Upper lobe of right lung (tissue), 1 donor: ENCODE measurements at places on chromosomes 12 and 14. TPM values are rescaled to one million over a fixed set of nuclear protein-coding genes. Genes with fewer than 3 reads are reported as not detected.

GRCh38 chr12:120532701-120533238 is 1.4 kb upstream of the RNF10 start:
- no peaks in the 10 kb centered on the region for H3K27me3 ChIP-seq
- no peak for DNase-seq
- no peak overlapping the region for H3K27ac ChIP-seq
- no peak overlapping the region for H3K4me3 ChIP-seq
- H3K4me1 ChIP-seq, result peaks cover 36% of the 10 kb centered on the region

- peak overlapping the region; percentile 98 for H3K27ac ChIP-seq
- no peaks in the 10 kb centered on the region for H3K27me3 ChIP-seq
- H3K4me1 ChIP-seq, result peaks cover 3% of the 10 kb centered on the region
- no peaks in the 10 kb centered on the region for H3K36me3 ChIP-seq
Measured at GRCh38 chr12:14367040-14367661, 1.7 kb downstream of the ATF7IP start.

GRCh38 chr14:68902357-68902756 is 76.7 kb downstream of the ACTN1 start:
- no peak overlapping the region for H3K27ac ChIP-seq
- H3K27me3 ChIP-seq, result no peaks in the 10 kb centered on the region
- no peak overlapping the region for H3K4me3 ChIP-seq
- no peak for DNase-seq
- no peaks in the 10 kb centered on the region for H3K4me1 ChIP-seq
- H3K36me3 ChIP-seq, result peaks cover 81% of the 10 kb centered on the region

DNA sequence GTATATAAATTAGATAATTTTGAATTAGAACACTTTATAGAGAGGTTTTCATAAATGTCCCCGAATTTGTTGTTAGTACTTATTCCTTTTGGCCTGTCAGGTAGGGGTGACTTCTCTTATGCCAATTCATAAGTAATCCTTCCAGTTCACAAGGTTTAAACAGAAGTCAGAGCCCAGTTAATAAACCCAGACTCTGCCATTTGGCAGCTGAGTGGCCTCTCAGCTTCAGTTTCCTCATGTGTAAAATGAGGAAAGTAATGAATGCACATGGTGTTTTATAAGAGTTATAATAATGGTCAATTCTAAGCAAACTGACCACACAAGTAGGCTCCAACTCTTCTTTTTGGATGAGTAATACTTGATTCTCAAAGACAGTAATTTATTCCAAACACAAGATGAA is 10.3 kb downstream of the MTERF2 start:
- H3K4me1 ChIP-seq, result peaks cover 4% of the 10 kb centered on the region
- H3K4me3 ChIP-seq, result no peak overlapping the region
- no peak for DNase-seq
- peaks cover 2% of the 10 kb centered on the region for H3K36me3 ChIP-seq
- H3K27ac ChIP-seq, result no peak overlapping the region

DNA sequence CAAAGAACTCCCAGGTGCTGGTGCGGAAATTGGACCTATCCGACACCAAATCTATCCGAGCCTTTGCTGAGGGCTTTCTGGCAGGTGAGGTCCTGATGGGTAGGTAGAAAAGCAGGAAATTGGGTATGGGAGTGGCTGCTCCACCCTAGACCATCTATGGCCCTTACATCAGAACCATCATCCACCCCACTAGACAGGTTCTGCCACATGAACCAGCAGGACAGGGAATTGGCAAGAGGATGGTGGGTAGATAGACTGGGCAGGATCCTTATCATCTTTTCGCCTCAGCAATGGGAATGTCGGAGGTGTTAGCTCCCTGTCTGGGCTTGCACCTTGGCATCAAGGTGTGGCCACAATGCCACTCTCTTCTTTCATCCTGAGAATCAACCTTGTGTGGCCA is 23.5 kb downstream of the RDH12 start:
- no peaks in the 10 kb centered on the region for H3K36me3 ChIP-seq
- no peak for DNase-seq
- H3K4me1 ChIP-seq, result no peaks in the 10 kb centered on the region
- H3K27me3 ChIP-seq, result peaks cover 6% of the 10 kb centered on the region

Gene MEG3
- 15.6 TPM for total RNA-seq

GRCh38 chr12:793037-793436 is 40.7 kb downstream of the WNK1 start:
- H3K4me3 ChIP-seq, result no peak overlapping the region
- H3K27ac ChIP-seq, result no peak overlapping the region
- peaks cover 43% of the 10 kb centered on the region for H3K4me1 ChIP-seq
- no peaks in the 10 kb centered on the region for H3K36me3 ChIP-seq
- H3K27me3 ChIP-seq, result no peaks in the 10 kb centered on the region

- H3K4me1 ChIP-seq, result peaks cover 29% of the 10 kb centered on the region
- H3K4me3 ChIP-seq, result no peak overlapping the region
- no peaks in the 10 kb centered on the region for H3K27me3 ChIP-seq
- H3K27ac ChIP-seq, result peak overlapping the region; percentile 36
- no peaks in the 10 kb centered on the region for H3K36me3 ChIP-seq
Measured at GRCh38 chr12:108616941-108617858, 16.5 kb downstream of the SELPLG start.

DNA sequence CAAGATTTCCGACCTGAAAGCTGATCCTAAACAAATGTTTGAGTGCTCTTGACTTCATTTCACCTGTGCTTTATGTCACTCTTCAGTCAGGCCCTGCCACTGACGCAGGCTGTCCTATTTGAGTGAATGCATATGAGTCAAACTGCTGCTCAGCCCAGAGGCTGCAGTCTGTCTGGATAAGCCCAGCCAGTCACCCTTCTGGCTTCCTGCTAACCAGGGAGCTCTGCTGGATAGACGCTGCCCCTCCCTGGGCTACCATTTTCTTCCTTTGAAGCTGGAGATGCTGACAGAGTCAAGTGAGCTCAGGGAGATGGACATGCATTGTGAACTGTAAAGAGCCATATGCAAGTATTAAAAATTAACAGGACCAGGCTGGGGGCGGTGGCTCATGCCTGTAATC is 5.1 kb upstream of the TUNAR start:
- no peak for DNase-seq
- H3K36me3 ChIP-seq, result no peaks in the 10 kb centered on the region
- peaks cover 23% of the 10 kb centered on the region for H3K27me3 ChIP-seq
- H3K27ac ChIP-seq, result no peak overlapping the region
- H3K4me3 ChIP-seq, result no peak overlapping the region

DNA sequence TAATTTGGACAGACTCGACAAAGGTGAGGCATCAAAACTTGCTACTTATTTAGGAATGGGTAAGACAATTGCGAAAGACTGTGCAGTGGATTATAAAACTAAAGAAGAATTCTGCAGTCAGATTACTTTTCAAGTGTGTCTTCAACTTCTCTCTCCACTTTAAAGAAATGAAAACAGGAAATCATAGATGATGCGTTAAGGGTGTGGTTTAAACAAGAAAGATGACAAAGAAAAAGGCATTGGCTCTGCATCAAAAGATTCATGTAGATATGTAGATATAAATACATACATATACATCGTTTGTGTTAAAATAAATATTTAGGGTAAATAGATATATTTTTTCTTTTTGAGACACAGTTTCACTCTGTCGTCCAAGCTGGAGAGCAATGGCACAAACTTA is 74.6 kb upstream of the PARP11 start:
- H3K4me1 ChIP-seq, result no peaks in the 10 kb centered on the region
- H3K27ac ChIP-seq, result no peak overlapping the region
- no peaks in the 10 kb centered on the region for H3K27me3 ChIP-seq
- H3K36me3 ChIP-seq, result no peaks in the 10 kb centered on the region

GRCh38 chr12:27610374-27610773 is 85.9 kb upstream of the REP15 start:
- peaks cover 5% of the 10 kb centered on the region for H3K4me1 ChIP-seq
- H3K36me3 ChIP-seq, result no peaks in the 10 kb centered on the region
- no peaks in the 10 kb centered on the region for H3K27me3 ChIP-seq
- DNase-seq, result no peak

Gene IFNG
- total RNA-seq, result not detected

Gene ADAM20
- total RNA-seq, result 1.2 TPM

DNA sequence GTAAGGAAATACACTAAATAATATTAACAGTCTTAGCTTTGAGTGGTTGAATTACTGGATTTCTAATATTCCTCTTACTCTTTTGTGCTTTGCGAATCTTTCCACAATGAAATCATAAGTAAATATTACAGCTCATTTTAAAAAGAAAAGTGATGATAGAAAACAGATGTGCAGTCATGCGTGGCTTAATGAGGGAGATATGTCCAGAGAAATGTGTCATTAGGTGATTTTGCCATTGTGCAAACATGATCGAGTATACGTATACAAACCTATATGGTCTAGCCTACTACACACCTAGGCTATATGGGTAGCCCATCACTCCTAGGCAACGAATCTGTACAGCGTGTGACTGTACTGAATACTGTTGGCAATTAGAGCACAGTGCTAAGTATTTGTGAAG is 59.3 kb downstream of the SLC15A5 start:
- no peaks in the 10 kb centered on the region for H3K36me3 ChIP-seq
- H3K4me1 ChIP-seq, result no peaks in the 10 kb centered on the region
- no peak for DNase-seq
- no peak overlapping the region for H3K27ac ChIP-seq

DNA sequence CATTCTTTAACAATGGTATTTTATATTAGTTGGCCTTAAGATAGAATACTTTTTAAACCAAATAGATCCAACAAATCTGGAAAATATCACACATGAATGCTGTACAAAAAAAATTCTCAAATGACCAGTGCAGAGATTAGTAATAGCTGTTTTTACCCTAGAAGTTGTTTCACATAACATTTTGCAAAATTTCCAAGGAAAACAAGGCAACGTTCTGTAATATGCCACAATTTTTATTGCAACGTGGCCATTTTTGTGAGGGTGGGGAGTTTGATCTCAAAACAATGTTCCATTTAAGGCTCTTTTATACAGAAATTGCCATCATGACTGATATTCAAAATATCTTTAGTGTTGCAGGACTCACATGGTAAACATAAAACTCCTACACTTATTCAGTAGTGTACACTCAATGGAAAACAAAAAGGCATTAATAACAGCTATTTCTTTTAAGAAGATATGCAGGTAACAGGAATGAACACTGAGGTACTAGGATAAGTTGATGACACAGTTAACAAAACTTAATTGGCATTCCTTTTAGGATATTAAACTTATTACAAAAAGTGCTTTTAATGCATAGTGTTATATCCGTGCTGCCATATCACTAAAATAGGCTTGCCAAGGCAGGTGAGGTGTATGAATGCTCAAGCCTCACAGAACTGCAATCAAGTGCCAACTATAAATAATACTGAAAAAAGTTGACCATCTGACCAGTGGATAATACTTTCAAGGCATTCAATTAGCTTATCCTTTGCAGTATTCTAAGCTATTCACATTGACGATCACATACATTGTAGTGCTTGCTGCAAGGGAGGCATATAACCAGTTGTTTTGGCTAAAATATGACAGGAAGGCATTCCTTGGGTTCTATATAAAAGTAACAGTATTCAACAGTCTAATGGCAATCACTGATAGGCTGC is 2.3 kb downstream of the CFL2 start:
- no peaks in the 10 kb centered on the region for H3K27me3 ChIP-seq
- no peak for DNase-seq
- no peak overlapping the region for H3K27ac ChIP-seq

Gene FAM181A
- 3.5 TPM for total RNA-seq

DNA sequence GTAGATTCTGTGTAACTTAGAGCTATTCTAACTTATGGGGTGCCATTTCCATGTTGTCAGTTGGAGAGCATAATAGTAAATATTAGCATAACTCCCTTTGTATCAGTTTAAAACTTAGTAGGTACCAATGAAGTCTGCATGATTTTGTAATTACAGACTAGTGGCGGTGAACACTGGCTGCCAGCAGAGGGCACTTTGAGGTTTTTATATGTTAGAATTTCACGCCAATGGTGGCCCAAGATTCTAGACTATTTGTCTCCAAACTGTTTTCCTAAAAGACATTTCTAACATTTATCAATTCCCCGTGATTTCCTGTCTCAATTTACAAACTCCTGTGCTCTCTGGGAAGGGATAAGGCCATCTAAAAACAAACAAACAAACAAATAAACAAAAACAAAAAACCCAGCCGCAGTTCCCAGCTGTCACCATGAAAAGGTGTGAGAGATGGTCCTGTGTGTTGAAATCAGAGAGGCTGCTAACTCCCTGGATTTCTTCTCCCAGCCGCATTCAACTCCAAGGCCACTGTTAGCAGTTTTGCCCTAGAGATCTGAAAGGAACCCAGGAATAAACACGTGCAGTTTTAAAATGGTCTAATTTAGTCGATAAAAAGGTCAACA is 57.6 kb downstream of the BRMS1L start:
- no peak for DNase-seq
- H3K36me3 ChIP-seq, result no peaks in the 10 kb centered on the region
- H3K4me1 ChIP-seq, result peaks cover 7% of the 10 kb centered on the region
- no peaks in the 10 kb centered on the region for H3K27me3 ChIP-seq
- H3K4me3 ChIP-seq, result no peak overlapping the region

Gene INSM2
- not detected for total RNA-seq

DNA sequence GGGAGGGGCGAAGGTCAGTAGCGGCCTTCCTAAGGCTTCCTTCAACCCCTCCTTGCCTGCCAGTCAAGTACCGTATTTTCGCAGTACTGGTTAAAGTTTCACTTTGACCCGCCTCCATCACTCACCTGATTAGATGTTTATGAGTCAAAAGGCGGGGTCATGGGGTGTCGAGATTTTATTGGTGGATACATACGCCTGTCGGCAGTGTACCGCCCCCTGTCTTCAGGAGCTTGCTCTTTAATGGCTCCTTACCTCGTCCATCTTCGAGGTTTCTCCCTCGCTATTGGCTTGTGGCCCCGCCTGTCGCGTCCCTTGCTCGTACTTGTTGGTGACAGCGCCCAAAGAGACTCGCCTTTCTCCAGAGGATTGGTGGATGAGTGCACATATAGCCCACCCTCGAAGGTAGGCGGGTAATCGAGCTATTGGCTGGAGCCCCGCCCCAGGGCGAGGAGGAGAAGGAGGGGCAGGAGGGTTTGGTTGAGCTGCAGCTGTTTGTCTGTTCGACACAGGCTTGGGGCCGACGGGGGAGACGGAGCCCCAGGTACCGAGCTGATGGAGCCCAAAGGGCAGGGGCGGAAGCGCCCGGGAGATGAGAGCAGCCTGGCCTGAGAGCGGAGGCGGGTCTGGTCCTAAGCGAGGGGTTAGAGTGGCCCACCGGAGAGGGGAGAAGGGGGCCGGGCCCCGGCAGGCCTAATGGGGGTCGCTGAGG is at the start of gene RAB5B:
Gene RAB5B (plus strand): TSS at position 480 of the 709 bp plus-strand sequence. CDS start 12,883 bp downstream, outside the sequence.
- H3K4me1 ChIP-seq, result peaks cover 33% of the 10 kb centered on the region
- peaks cover 6% of the 10 kb centered on the region for H3K36me3 ChIP-seq
- DNase-seq, result peak; percentile 99
- peak within 1 kb of the TSS; percentile 93 for H3K4me3 ChIP-seq

DNA sequence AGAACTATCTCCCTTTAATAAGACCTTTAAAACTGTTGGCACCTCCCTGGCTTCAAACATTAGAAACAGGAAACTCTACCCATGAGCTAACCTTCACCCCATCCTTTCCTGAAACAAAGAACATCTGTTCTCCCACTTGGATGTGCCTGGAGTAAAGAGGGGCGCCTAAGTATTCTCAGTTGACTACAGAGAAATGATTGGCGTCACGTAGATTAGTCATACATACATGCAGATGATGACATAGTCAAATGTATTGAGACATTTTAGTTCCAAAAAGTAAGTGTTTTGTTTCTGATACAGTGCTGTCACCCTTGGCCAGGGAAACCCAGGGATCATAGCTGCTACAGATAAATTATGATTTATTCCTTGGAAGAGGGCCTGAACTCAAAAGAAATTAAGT is 260.0 kb upstream of the PLEKHG7 start:
- H3K27me3 ChIP-seq, result no peaks in the 10 kb centered on the region
- no peak overlapping the region for H3K27ac ChIP-seq
- no peaks in the 10 kb centered on the region for H3K4me1 ChIP-seq
- no peak overlapping the region for H3K4me3 ChIP-seq

GRCh38 chr12:129854591-129854990 is 49.2 kb downstream of the TMEM132D start:
- H3K4me1 ChIP-seq, result no peaks in the 10 kb centered on the region
- H3K27ac ChIP-seq, result no peak overlapping the region
- DNase-seq, result no peak
- no peak overlapping the region for H3K4me3 ChIP-seq
- no peaks in the 10 kb centered on the region for H3K27me3 ChIP-seq

Gene FAM90A1
- total RNA-seq, result 0.43 TPM

Gene IL31
- not detected for total RNA-seq
